ENCODE measurements at places on chromosomes 11 and 22.

- H3K36me3 ChIP-seq, result no peaks in the 10 kb centered on the region
- peaks cover 11% of the 10 kb centered on the region for H3K27me3 ChIP-seq
- H3K4me1 ChIP-seq, result no peaks in the 10 kb centered on the region
- no peak overlapping the region for H3K4me3 ChIP-seq
- no peak for DNase-seq
Measured at GRCh38 chr22:48528221-48528915, 1299.3 kb downstream of the BRD1 start.

- H3K36me3 ChIP-seq, result no peaks in the 10 kb centered on the region
- peaks cover 17% of the 10 kb centered on the region for H3K27me3 ChIP-seq
- no peak overlapping the region for H3K27ac ChIP-seq
- no peak overlapping the region for H3K4me3 ChIP-seq
Measured at GRCh38 chr11:11672789-11673188, 51.0 kb upstream of the GALNT18 start.

- no peak overlapping the region for H3K27ac ChIP-seq
- no peak for DNase-seq
- H3K4me3 ChIP-seq, result no peak overlapping the region
Measured at GRCh38 chr22:42313204-42313603, 42.8 kb upstream of the TCF20 start.

DNA sequence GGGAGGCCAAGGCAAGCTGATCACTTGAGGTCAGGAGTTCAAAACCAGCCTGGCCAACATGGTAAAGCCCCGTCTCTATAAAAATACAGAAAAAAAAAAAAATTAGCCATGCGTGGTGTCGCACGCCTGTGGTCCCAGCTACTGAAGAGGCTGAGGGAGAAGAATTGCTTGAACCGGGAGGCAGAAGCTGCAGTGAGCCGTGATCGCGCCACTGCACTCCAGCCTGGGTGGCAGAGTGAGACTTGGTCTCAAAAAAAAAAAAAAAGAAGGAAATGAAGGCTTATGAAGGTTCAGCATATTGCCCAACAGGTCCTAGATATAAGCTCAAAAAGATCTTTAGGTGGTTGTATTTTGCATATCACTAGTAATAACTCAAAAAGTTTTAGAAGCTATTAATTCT, 10.2 kb downstream of the ATL3 start:
- H3K4me3 ChIP-seq, result no peak overlapping the region
- DNase-seq, result no peak
- peaks cover 25% of the 10 kb centered on the region for H3K4me1 ChIP-seq
- H3K27ac ChIP-seq, result no peak overlapping the region

GRCh38 chr11:1502168-1502953, 15.8 kb upstream of the MOB2 start:
- H3K4me3 ChIP-seq, result no peak overlapping the region
- DNase-seq, result no peak
- H3K27me3 ChIP-seq, result no peaks in the 10 kb centered on the region
- peak overlapping the region; percentile 60 for H3K27ac ChIP-seq
- H3K36me3 ChIP-seq, result peaks cover 28% of the 10 kb centered on the region

- no peaks in the 10 kb centered on the region for H3K36me3 ChIP-seq
- no peak for DNase-seq
- H3K27me3 ChIP-seq, result no peaks in the 10 kb centered on the region
Measured at GRCh38 chr11:2844996-2845395, 40.6 kb downstream of the CDKN1C start.

DNA sequence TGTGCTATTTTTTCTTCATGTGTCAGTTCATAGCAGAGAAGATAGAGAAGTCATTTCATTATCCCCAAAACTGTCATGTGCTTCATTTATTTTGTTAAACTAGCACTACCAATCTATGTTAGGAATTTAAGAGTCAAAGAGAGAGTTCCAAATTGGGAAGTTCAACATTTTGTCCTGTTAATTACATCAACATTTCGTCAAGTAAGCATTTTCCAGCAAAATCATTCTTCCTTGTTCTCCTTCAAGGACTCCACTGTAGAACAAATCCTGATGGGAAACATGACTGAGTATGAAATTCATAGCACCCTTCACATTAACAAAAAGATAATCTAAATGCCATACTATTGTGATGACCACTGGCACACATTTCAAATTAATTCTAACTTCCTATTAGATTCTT, 59.1 kb downstream of the PACSIN2 start:
- no peak for DNase-seq
- H3K4me3 ChIP-seq, result no peak overlapping the region
- no peaks in the 10 kb centered on the region for H3K27me3 ChIP-seq
- peaks cover 26% of the 10 kb centered on the region for H3K4me1 ChIP-seq

DNA sequence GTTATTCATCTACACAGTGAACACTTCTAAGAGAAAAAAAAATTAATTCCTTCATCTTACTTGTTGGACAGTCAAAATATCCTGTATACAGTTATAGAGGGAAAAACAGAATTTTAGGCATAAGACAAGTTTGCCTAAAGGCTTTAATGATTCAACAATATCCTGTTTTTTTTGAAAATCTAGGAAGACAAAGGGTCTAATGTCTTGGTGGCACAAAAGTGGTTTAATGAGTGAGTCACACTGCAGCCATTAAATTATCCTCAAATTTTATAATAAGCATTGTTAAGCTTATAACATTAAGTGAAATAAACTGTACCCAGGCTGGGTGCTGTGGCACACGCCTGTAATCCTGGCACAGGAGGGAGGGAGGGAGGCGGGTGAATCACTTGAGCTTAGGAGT, 72.9 kb downstream of the GAB2 start:
- peaks cover 40% of the 10 kb centered on the region for H3K4me1 ChIP-seq
- H3K4me3 ChIP-seq, result no peak overlapping the region
- no peaks in the 10 kb centered on the region for H3K36me3 ChIP-seq
- no peak for DNase-seq
- H3K27me3 ChIP-seq, result no peaks in the 10 kb centered on the region

DNA sequence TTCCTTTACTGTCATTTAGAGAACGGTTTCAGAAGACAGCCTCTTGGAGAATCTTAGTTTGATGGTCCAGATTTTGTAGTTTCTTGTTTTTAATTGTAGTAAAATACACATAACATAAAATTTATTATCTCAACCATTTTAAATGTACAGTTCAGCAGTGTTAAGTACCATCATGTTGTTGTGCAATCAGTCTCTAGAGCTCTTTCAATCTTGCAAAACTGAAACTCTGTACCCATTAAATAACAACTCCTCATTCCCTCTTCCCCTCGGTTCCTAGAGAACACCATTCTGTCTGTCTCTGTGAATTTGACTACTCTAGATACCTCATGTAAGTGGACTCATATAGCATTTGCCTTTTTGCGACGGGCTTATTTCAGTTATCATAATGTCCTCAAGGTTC, 69.8 kb downstream of the GRIK4 start:
- peak overlapping the region; percentile 19 for H3K4me3 ChIP-seq
- H3K27ac ChIP-seq, result peak overlapping the region; percentile 26
- peaks cover 44% of the 10 kb centered on the region for H3K4me1 ChIP-seq

GRCh38 chr11:85875505-85875904, 20.3 kb downstream of the CCDC83 start:
- H3K4me1 ChIP-seq, result no peaks in the 10 kb centered on the region
- H3K27me3 ChIP-seq, result no peaks in the 10 kb centered on the region
- H3K4me3 ChIP-seq, result no peak overlapping the region
- H3K36me3 ChIP-seq, result no peaks in the 10 kb centered on the region

DNA sequence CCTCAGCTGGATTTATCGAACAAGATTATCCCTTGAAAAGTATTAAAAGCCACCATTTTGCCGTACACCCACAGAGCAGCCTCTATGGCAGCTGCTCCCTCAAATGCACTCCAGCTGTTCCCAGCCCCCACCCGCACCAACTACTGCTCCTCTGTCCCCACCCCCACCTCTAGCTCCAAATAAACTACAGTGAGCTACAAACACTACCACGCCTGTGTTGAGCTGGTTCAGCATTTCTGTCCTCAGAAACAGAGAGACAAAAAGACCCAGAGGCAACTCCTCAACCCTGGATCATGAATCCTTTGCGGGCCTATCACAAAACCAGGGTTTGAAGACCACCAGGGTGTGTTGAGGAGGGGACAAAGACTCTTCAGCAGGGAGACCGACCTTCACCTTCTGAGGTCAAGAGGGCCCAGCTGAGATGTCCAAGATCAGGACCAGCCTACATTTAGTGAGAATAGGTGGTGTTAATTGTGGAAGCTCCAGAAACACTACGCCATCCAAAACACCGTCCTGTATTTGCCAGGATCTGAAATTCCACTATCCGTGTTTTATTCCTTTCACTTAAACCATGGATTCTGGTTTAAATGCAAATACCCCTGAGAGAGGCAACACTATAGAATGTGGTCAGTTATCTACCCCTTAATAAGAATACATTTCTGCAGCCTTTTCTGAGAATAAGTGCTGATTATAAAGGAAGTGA, 195.9 kb downstream of the DSCAML1 start:
- H3K4me3 ChIP-seq, result no peak overlapping the region
- no peak overlapping the region for H3K27ac ChIP-seq
- no peak for DNase-seq
- no peaks in the 10 kb centered on the region for H3K36me3 ChIP-seq

- H3K4me3 ChIP-seq, result peak overlapping the region; percentile 69
- H3K27ac ChIP-seq, result peak overlapping the region; percentile 9
- H3K36me3 ChIP-seq, result no peaks in the 10 kb centered on the region
- no peak for DNase-seq
- peaks cover 15% of the 10 kb centered on the region for H3K4me1 ChIP-seq
Measured at GRCh38 chr22:44677353-44677840, 24.6 kb upstream of the PRR5 start.

DNA sequence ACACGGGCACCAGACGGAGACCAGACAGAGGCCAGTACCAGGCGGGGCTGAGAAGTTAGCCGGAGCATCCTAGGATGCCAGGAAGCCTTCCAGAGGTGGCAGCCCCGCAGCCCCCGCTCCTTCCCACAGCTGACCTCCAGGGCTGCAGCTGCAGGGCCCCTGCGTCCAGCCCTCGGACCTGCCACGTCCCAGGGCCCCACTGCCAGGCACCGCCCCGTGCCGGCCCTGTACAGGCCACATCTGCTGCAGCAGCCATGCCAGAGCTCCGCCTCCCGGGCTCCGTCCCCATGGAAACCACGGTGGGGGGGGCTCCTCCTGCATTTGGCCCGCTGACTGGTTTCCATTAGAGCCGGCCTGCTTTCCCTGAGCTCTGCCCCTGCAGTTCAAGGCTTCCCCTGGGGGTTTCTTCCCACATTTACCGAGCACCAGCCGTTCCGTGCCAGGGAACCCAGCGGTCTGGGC, 62.5 kb upstream of the PPARA start:
- no peak overlapping the region for H3K4me3 ChIP-seq
- no peak overlapping the region for H3K27ac ChIP-seq
- no peak for DNase-seq
- peaks cover 14% of the 10 kb centered on the region for H3K36me3 ChIP-seq
- no peaks in the 10 kb centered on the region for H3K27me3 ChIP-seq
- H3K4me1 ChIP-seq, result peaks cover 5% of the 10 kb centered on the region

- no peak overlapping the region for H3K27ac ChIP-seq
- no peak for DNase-seq
- no peak overlapping the region for H3K4me3 ChIP-seq
- peaks cover 15% of the 10 kb centered on the region for H3K36me3 ChIP-seq
- no peaks in the 10 kb centered on the region for H3K27me3 ChIP-seq
Measured at GRCh38 chr11:113373306-113373705, 14.3 kb upstream of the ANKK1 start.
